ENCODE measurements at places on chromosomes 7 and 10. TPM values are rescaled to one million over a fixed set of nuclear protein-coding genes. Genes with fewer than 3 reads are reported as not detected.

PLAC9 gene
- 64.9 TPM for total RNA-seq

TRIM73 gene
- total RNA-seq, result 3.8 TPM

IMPDH1 gene
- total RNA-seq, result 24.7 TPM

CDC123 gene
- 83.7 TPM for total RNA-seq

MYPN gene
- total RNA-seq, result 3.1 TPM

PRKAR2B gene
- total RNA-seq, result 60.1 TPM

SLC18A2 gene
- 12.6 TPM for total RNA-seq

- DNase-seq, result peak; percentile 39
Observed at GRCh38 chr7:149625947-149626392, 128.4 kb upstream of the ZNF746 start.

DNA sequence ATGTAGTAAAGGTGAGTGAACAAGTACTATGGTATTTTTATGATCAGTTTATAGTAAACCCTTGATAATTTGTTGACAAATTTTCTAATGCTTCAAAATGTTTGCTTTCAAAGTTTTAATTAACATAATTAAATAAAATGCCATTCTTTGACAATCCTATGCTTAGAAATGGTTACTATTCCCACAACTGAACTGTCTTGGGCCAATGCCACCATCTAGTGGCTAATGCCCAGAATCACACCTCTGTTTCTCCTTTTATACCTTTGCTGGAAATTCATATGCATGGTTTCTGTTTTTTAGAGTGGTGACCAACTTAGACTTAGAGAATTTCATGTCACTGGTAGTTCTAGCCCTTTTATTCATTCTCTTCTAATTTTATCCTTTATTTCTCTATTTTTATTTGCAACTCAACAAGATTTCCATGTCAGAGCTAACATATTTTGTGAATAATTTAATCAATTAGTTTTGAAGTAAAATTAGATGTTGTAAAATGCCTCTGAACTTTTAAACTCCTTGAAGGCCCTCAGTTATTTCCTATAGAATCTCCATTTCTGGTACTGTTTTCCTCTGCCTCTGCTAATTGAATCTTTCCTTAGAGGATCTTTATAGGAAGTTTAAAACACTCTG is 31.1 kb downstream of the PCGF5 start:
- peak; percentile 33 for DNase-seq

- DNase-seq, result no peak
Observed at GRCh38 chr7:77326131-77326530, 90.0 kb downstream of the GSAP start.

DNA sequence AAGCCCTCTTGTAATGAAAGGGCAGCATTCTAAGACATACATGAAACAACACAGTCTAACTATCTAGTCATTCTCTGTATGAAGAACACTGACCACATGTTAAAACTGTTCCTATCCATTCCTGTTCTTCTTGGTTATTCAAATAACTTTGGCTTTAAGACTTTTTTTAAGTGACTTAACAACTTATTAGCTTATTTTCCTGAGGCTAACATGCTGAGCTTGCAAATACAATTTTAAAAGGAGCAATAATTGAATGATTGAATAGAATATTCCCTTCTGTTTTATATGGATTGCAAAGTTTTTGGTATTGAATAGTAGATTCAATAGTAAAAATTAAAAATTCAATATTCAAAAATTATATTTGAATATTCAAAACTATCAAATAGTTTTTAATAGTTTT is 92.3 kb downstream of the HTR5A start:
- no peak for DNase-seq

DNA sequence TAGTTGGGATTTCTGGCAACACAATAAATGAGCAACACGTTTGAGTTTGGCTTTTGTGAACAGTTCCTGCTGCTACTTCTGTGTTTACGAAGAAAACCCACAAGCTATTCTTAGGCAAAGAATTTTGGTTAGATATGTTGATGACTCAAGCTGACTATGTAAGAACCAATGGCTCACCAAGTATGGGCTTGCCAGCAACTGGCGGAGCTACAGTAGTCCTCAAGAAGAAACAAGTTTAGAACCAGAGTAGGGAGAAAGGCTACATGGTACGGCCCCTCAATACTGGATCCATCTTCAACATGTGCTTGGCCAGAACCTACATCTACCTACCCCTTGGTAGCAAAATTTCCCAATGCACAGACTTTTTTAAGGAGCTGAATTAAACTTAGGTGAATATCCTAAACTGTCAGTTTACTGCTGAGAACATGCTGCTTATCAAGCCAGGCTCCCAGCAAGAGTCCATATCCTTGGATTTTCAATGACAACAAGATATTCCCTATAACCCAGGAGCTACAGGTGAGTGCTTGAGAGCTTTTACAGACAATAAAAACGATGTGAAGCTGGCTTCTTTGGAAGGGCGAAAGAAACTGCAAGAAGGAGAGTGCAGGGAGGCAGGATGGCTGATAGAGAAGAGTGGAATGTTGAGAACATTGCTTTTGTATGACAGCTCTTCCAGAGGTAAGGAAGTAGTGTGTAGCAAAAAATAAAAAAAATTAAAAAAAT is 74.3 kb upstream of the ASAH2 start:
- no peak for DNase-seq

DNA sequence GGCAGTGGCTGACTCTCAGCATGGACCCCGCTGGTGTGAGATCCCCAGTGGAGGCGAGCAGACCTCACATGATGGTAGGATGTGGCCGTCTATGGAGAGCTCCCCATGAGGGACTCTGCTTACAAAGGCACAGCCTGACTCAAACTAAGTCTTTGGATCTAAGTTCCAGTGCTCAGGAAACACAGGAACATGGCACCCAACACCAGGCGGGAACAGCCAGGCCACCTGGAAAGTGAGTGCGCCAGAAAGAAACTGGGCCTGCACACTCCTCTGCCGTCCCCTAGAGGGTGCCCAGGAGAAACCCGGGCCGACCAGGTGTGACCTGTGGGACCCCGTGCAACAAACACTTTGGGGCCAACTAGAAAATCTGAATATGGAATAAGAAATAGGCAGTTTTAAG is 10.0 kb downstream of the PITRM1 start:
- DNase-seq, result no peak

- no peak for DNase-seq
Observed at GRCh38 chr7:25308246-25308645, 80.0 kb upstream of the NPVF start.

GRCh38 chr7:18469316-18469715 is 26.2 kb upstream of the HDAC9 start:
- DNase-seq, result no peak

- no peak for DNase-seq
Observed at GRCh38 chr7:129607471-129608120, 3.9 kb upstream of the NRF1 start.

GRCh38 chr10:62166331-62167131 is 102.1 kb downstream of the RTKN2 start:
- DNase-seq, result peak; percentile 78

GRCh38 chr10:12707461-12708185 is 293.9 kb downstream of the CCDC3 start:
- DNase-seq, result no peak

DNA sequence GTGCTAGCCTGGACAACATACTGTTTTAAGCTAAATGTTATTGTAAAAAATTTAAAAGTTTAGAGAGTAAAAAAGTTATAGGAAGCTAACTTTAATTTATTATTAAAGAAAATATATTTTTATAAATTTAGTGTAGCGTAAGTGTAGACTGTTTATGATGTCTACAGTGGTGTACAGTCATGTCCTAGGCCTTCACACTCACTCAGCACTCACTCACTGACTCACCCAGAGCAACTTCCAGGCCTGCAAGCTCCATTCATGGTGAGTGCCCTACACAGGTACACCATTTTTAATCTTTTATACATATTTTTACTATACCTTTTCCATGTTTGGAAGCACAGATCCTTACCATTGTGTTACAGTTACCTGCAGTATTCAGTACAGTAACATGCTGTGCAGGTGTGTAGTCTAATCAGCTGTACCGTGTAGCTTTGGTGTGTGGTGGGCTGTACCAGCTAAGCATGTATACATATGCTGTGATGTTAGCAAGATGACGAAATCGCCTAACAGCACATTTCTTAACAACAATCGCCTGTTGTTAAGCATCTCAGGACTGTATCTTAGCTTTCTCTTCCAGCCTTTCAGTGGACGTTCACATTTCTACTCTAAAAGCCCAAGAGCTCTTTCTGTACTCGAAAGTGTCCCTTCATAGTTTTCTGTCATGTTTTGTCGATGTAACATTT is 12.5 kb downstream of the RNF32 start:
- no peak for DNase-seq

DNA sequence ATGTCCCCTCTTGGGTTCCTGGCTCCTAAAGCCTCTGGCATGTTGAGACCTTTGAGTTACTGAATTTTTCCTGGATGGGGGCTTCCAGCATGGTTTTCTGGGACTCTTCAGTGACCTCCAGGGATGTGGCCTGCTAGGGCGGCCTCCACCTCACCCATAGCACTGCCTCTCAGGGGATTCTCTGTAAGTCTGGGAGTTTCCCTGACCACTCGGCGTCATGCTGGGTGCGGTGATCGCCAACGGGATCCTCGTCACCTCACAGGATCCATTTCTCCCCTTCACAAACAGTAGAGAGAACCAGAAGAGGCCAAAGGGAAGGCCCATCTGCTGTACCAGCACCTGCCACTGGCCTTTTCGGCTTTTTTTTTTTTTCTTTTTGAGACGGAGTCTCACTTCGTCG is 84.3 kb downstream of the NPTX2 start:
- no peak for DNase-seq

- no peak for DNase-seq
Observed at GRCh38 chr10:33666686-33667480, 332.4 kb upstream of the NRP1 start.

- DNase-seq, result no peak
Observed at GRCh38 chr10:24556750-24557742, 166.6 kb downstream of the ARHGAP21 start.

DNA sequence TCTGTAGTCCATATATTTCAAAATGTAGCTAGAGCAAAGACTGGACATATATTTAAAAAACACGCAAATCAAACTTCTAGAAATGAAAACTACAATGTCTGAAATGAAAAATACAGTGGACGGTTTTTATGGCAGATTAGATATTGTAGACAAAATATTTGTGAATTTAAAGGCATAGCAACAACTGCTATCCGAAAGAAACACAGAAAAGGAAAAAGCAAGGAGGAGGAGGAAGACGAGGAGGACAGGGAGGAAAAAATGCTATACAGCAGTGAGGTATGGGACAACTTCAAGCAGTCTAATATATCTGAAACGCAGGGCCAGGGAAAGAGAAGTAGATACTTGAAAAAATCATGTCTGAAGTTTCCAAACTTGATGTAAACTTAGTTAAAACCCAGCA is 13.3 kb downstream of the WASL start:
- DNase-seq, result no peak

DNA sequence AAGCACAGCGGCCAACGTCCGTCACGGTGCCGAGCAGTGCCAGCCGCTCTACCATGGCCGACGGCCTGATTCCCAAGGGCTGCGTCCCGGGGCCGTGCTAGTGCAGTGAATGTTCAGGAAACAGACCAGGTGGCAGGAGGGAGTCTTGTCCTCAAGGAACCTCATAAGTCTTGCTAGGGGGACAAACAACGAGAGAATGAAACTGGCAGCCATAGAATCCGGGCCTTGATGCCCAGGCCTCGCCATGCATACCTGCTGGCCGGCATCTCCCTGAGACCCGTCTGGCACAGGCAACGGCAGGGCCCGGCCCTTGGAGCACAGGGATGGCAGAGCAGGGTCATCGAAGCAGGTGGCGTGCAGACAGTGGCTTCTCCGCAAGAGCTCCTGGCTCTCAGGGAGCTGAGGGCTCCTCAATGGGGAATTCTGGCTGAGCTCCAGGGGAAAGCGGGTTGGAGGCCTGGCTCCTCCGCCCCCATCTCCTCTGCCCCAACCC is 58.8 kb downstream of the DIP2C start:
- DNase-seq, result no peak

GRCh38 chr7:74655768-74656440 is 1.6 kb upstream of the GTF2I start:
- no peak for DNase-seq

DNA sequence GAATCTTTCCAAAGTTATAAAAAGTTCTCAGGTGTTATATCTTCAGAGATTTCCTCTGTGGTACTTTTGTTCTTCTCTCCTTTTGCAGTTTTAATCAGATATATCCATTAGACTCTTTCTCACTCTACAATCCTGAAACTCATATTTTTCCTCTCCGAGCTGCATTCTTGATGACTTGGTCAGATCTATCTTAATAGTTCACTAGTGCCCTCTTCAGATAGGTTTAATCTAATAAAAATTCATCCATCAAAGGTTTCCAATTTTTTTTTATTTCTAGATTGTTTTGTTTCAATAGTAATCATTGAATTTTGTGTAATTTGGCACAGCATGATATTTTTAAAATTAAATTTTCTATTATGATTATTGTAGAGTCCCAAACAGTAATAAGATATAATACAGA is 21.8 kb upstream of the DGKB start:
- DNase-seq, result no peak

DNA sequence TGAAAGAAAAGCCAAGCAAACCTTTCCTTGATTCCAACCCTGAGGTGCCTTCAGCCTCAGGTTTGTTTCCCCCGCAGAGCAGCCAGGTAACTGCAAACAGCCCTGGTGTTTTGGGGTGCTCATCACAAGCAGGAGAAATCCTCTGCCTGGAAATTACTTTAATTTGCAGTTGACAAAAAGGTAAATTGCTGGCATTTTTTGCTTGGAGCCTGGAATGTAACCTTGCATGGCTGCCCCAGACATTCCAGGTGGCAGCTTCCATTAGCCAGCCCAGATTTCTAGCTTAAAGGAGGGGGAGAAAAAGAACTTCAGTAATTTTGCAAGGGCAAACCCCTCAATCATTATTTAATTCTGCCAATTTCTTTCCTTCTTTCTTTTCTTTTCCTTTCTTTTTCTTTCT is 194.4 kb downstream of the MYOF start:
- no peak for DNase-seq

- DNase-seq, result no peak
Observed at GRCh38 chr10:6766131-6766801, 186.2 kb upstream of the PRKCQ start.

DNA sequence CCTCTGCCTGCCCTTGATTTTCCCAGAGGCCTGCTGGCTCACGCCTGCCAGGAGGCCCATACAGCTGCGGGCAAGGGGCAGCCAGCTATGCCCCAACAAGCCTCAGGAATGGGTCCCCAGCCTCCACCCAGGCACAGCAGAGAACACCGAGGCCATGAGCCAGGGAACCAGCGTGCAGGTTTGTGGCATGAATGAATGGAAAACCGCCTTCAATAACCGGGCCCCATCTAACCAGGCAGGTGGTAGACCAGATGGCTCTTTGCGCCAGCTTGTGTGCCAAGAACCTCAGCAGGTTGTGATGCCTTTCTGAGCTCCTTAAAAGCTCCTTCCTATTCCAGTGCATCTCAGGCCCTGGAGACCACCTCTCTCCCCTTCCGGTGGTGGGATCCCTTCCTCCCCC is 50.2 kb downstream of the ELFN1 start:
- DNase-seq, result no peak

GRCh38 chr10:2978574-2979273 is 88.6 kb upstream of the PFKP start:
- DNase-seq, result no peak

GRCh38 chr7:26398756-26399509 is 107.3 kb downstream of the SNX10 start:
- DNase-seq, result peak; percentile 23

Data from urinary bladder (tissue), 4 donors.